ENCODE measurements at places on chromosomes 12 and 14. TPM values are rescaled to one million over a fixed set of nuclear protein-coding genes. Genes with fewer than 3 reads are reported as not detected.
A peak's percentile ranks its signal among the peaks of the same experiment; 100 is the strongest.

Gene GNB3
- 9.4 TPM for total RNA-seq

Gene LHX5
- not detected for total RNA-seq

Gene APOF
- not detected for total RNA-seq

Gene PLD4
- 0.11 TPM for total RNA-seq

Gene HOXC6
- 0.58 TPM for total RNA-seq

Gene VASH1
- 246 TPM for total RNA-seq

Gene SERPINA12
- total RNA-seq = not detected

DNA sequence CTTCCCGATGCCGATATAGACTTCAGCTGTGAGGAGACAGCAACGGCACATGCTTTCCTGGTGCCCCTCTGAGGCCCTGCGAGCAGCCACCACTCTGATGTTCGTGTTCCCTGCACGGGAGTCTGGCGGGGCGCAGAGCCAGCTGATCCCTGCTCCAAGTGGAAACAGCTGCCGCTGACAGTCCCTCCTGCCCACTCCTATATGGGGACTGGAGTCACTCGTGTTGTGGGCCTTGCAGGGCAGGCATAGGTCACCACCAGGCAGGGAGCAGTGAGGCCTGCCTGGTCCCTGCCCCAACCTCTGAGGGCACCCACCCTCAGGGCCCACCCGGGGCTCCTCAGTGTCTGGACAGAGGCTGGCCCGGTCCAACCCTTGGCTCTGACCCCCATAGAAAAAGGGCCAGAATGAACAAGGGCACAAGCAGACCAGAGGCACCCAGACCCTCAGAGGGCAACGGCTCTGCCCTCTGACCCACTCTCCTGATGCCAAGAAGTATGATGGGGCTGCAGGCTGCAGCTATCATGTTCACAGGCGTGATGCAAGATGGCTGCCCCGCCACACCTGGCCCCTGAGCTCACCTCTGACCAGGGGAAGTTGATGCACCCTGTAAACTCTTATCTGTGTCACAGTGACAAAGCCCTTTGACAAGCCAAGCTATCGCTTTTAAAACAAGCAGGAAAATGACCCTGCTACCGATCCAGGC, 181.6 kb downstream of the CALM1 start:
- no peaks in the 10 kb centered on the region for H3K4me1 ChIP-seq

DNA sequence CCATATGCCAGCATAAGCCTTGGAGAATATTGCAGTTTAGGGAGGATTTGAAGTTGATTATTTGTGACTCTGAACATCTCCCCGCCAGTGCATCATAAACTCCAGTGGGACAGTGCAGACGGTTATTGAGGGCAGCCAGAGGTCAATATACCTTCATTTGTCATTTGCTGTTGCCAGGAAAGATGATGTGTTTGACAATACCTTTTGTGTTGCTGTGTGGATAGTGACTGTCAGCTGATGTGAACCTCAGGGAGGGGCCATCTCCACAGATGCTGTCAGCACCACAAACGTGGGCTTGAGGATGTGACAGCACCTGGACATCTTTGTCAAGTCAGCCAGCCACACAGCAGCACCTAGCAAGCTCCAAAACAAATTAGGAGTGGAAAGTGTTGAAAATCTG, 11.5 kb downstream of the CCDC198 start:
- H3K36me3 ChIP-seq = no peaks in the 10 kb centered on the region
- DNase-seq = no peak
- no peaks in the 10 kb centered on the region for H3K27me3 ChIP-seq
- no peaks in the 10 kb centered on the region for H3K4me1 ChIP-seq
- no peak overlapping the region for H3K4me3 ChIP-seq

DNA sequence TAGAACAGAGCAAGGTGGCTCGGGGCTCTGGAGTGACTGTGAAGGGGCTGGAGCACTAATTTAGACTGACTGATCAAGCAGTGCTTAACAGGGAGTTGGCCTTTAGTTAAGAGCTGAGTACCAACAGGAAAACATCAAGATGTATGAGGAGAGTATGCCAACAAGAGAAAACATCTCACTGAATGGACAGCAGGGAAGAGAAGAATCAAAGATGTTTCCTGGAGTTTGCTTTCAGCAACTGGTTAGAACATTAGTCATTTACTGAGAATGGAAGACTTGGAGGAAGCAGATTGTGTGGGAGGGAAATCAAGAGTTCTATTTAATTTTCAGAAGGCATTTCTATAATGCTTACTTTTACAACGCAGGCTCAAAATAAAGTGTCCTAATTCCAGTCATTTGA, 259.3 kb downstream of the ADAMTS20 start:
- H3K27me3 ChIP-seq = no peaks in the 10 kb centered on the region
- H3K27ac ChIP-seq = peak overlapping the region; percentile 47
- H3K4me1 ChIP-seq = peaks cover 44% of the 10 kb centered on the region
- H3K4me3 ChIP-seq = no peak overlapping the region
- no peaks in the 10 kb centered on the region for H3K36me3 ChIP-seq

DNA sequence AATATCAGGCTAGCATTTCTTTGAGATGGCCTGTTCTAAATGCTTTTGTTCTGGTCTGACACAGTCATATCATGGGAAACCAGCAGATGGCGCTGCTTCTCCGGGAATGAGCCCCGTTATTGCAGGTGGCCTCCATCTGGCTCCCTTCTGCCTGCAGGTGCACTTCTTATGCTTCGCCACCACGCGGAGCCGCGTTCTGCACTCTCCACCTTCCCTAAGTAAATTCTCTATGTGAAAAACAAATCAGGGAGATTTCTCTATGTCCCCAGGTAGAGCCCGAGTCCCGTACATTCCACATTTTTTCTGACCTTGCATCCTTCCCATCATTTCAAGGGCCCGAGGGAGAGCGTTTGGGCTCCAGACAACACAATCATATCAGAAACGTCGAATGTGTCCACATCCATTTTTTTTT, 26.2 kb downstream of the GLRX5 start:
- DNase-seq = peak; percentile 86
- no peak overlapping the region for H3K27ac ChIP-seq
- no peaks in the 10 kb centered on the region for H3K36me3 ChIP-seq
- H3K27me3 ChIP-seq = no peaks in the 10 kb centered on the region

DNA sequence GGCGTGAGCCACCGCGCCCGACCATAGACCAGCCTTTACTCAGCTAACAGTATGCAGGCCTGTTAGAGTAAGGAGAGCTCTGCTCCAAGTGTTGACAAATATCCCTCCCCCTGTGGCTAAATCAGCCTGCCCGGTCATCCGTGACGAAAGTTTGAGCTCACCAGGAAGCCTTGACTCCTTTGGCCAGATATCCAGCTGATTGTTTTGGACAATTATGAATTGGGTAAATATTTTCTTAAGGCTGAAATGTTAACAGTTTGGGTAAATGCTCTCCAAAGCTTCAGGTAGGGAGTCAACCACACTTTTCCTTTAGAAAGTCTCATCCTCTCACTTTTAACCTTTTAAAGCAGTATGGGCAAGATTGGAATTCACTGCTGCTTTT, 157.9 kb downstream of the PAWR start:
- no peaks in the 10 kb centered on the region for H3K27me3 ChIP-seq
- DNase-seq = no peak
- H3K4me1 ChIP-seq = peaks cover 5% of the 10 kb centered on the region
- H3K4me3 ChIP-seq = no peak overlapping the region

GRCh38 chr12:124593176-124593575, 25.8 kb upstream of the NCOR2 start:
- no peaks in the 10 kb centered on the region for H3K27me3 ChIP-seq
- H3K4me1 ChIP-seq = peaks cover 24% of the 10 kb centered on the region
- no peak overlapping the region for H3K27ac ChIP-seq
- H3K4me3 ChIP-seq = no peak overlapping the region
- no peaks in the 10 kb centered on the region for H3K36me3 ChIP-seq
- DNase-seq = no peak

GRCh38 chr14:24394275-24394674, 4.5 kb upstream of the NYNRIN start:
- DNase-seq = no peak
- H3K27ac ChIP-seq = no peak overlapping the region
- no peaks in the 10 kb centered on the region for H3K36me3 ChIP-seq
- no peak overlapping the region for H3K4me3 ChIP-seq

GRCh38 chr14:36515105-36515593, 4.9 kb downstream of the NKX2-1 start:
- H3K4me3 ChIP-seq = no peak overlapping the region
- no peak overlapping the region for H3K27ac ChIP-seq
- H3K4me1 ChIP-seq = peaks cover 3% of the 10 kb centered on the region
- H3K27me3 ChIP-seq = peaks cover 95% of the 10 kb centered on the region
- H3K36me3 ChIP-seq = no peaks in the 10 kb centered on the region
- DNase-seq = no peak

- H3K4me3 ChIP-seq = no peak overlapping the region
- no peaks in the 10 kb centered on the region for H3K4me1 ChIP-seq
- H3K27me3 ChIP-seq = no peaks in the 10 kb centered on the region
Observed at GRCh38 chr14:99055019-99055418, 217.0 kb downstream of the BCL11B start.

DNA sequence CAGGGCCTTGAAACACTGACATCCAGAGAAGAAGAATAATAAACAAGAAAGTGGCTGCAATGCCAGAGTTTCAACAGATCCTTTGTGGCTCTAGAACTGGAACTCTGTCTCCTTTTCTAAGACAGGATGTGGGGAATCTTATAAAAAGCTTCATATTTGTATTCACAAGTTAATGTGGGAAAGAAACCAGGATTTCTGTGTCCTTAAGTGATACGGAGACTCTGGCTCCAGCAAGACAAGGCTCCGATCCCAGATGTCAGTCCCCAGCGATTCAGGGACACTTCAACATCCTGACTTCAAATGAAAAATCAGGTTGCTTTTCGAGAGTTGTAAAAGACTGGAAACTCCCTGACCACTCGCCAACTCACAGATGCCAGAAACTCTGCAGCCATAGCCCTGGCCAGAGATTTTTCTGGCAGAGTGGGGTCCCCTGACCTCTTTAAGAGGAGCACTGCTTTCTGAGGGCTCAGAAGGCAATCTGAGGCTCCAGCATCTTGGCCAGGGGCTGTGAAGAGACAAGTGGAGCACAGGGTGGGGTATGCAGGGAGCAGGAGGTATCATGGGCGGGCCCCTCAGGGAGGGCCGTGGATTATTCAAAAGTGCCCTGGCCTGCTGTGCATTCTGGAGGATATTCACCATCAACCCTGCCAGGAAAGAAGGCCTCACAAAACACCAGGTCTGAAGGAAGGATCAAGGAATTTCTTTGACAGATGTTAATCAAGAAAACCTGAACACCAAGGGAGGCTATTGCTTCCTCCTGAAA, 53.3 kb downstream of the TMX1 start:
- H3K27me3 ChIP-seq = no peaks in the 10 kb centered on the region
- H3K4me3 ChIP-seq = no peak overlapping the region
- no peaks in the 10 kb centered on the region for H3K4me1 ChIP-seq
- H3K36me3 ChIP-seq = no peaks in the 10 kb centered on the region

GRCh38 chr14:60235440-60235839, 13.6 kb upstream of the PPM1A start:
- H3K27me3 ChIP-seq = peaks cover 23% of the 10 kb centered on the region
- no peak for DNase-seq
- no peak overlapping the region for H3K4me3 ChIP-seq
- no peaks in the 10 kb centered on the region for H3K4me1 ChIP-seq
- no peak overlapping the region for H3K27ac ChIP-seq
- no peaks in the 10 kb centered on the region for H3K36me3 ChIP-seq

- peaks cover 6% of the 10 kb centered on the region for H3K27me3 ChIP-seq
- no peaks in the 10 kb centered on the region for H3K4me1 ChIP-seq
- H3K27ac ChIP-seq = no peak overlapping the region
- H3K36me3 ChIP-seq = no peaks in the 10 kb centered on the region
- H3K4me3 ChIP-seq = no peak overlapping the region
- no peak for DNase-seq
Observed at GRCh38 chr14:103225476-103225875, 102.2 kb downstream of the TNFAIP2 start.

GRCh38 chr12:70264067-70264867, 21.0 kb downstream of the CNOT2 start:
- no peaks in the 10 kb centered on the region for H3K4me1 ChIP-seq
- no peak for DNase-seq
- H3K36me3 ChIP-seq = no peaks in the 10 kb centered on the region
- H3K27ac ChIP-seq = no peak overlapping the region
- no peaks in the 10 kb centered on the region for H3K27me3 ChIP-seq
- no peak overlapping the region for H3K4me3 ChIP-seq

DNA sequence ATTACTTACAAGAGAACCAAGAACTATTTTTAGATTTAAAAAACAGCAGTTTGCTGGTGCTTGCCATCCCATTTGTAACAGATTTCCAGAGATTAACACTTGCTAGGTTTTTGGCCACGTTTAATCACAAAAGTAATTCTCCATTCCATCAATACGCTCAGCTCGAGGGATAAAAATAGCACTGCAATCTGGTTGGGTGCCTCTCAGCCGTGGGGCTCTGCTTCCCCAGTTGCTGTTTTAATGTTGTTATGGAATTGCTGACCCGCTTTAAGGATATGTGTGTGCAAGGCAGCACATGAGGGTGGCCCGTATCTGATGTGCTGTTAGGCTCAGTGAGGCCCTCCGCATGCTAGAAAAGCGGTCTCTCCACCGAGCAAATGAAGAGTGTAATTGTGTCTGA, 222.2 kb upstream of the TMEM260 start:
- H3K27me3 ChIP-seq = no peaks in the 10 kb centered on the region
- peaks cover 7% of the 10 kb centered on the region for H3K4me1 ChIP-seq
- DNase-seq = no peak
- H3K36me3 ChIP-seq = no peaks in the 10 kb centered on the region

DNA sequence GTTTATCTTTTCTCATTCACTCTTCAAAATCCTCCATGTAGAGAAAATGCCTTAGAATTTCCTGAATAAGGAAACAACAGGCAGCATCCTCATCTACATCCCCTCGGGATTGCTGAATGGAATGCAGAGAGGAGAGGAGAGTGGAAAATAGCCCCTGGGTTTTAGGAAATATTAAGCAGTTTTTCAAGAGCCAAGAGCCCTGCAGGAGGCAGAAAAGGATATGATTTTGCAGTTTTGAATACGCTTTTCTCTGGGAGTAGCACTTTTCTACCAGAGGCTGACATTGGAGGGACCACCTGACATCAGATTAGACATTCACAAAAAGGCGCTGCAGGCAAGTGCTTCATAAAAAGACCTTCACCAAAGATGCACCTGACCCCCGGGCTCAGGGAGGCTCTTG, 362.2 kb upstream of the SFSWAP start:
- H3K4me1 ChIP-seq = no peaks in the 10 kb centered on the region
- no peak overlapping the region for H3K27ac ChIP-seq
- H3K27me3 ChIP-seq = no peaks in the 10 kb centered on the region
- no peaks in the 10 kb centered on the region for H3K36me3 ChIP-seq

DNA sequence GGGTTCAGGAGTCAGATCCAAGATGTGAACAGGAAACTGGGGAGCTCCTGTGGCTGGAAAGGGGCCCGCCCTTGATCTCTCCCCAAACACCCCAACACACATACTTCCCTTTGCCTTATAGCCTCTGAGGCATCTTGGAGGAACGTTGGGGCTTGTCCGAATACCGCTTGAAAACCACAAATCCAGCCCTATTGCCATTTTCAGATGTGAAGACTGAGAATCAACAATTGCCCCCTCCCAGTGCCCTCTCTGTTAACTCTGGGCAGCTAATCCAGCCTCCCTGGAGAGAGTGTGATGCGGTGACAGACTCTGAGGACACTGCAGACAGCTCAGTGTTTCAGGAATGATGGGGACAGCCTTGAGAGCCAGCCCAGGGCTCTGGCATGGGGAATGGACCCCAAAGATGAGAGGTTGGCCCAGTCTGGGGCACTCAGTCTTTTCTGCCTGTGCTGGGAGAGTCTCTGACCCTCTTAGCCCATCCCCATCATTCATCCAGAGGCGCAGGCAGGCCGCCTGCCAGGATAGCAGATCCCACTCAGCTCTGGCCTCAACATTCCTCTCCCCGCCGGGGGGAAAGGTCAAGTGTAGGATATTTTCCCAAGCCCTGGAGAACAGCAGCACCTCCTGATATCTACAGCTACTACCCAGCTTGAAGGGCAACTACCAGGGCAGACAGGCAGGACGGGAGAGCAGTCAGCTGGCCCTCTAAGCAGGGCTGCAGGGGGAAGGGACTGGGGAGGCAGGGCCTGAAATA, 24.6 kb upstream of the LTBP2 start:
- no peak for DNase-seq
- H3K4me1 ChIP-seq = peaks cover 20% of the 10 kb centered on the region
- H3K27me3 ChIP-seq = no peaks in the 10 kb centered on the region
- no peak overlapping the region for H3K27ac ChIP-seq
- H3K4me3 ChIP-seq = no peak overlapping the region
- H3K36me3 ChIP-seq = no peaks in the 10 kb centered on the region

Measured in endothelial cell of umbilical vein (primary cell).